ENCODE measurements at places on chromosomes 5 and 9. TPM values are rescaled to one million over a fixed set of nuclear protein-coding genes. Genes with fewer than 3 reads are reported as not detected.

Gene ENTPD2
- 2.9 TPM for total RNA-seq

Gene KIF4B
- total RNA-seq, result not detected

Gene PCDHGC5
- 1.0 TPM for total RNA-seq

Gene SLC36A2
- not detected for total RNA-seq

Gene ENHO
- 0.24 TPM for total RNA-seq

Gene CXCL14
- total RNA-seq, result 179 TPM

Gene KIF12
- 0.56 TPM for total RNA-seq

Gene FAM169A
- total RNA-seq, result 1.5 TPM

Gene CNTNAP3B
- total RNA-seq, result 10.4 TPM

Gene CAMK2A
- 0.28 TPM for total RNA-seq

Gene GABRA6
- not detected for total RNA-seq

Gene ABO
- total RNA-seq, result 7.3 TPM

Gene SMIM33
- total RNA-seq, result not detected

Gene SAXO1
- total RNA-seq, result not detected

Measured in esophagus mucosa (tissue), 1 donor.